ENCODE measurements at places on chromosomes 6 and 20.

- DNase-seq, result no peak
Observed at GRCh38 chr6:63740709-63741108, 105.1 kb downstream of the PHF3 start.

- DNase-seq, result no peak
Observed at GRCh38 chr20:62856931-62857619, 4.5 kb downstream of the TCFL5 start.

- DNase-seq, result no peak
Observed at GRCh38 chr20:53074811-53075314, 102.7 kb downstream of the TSHZ2 start.

DNA sequence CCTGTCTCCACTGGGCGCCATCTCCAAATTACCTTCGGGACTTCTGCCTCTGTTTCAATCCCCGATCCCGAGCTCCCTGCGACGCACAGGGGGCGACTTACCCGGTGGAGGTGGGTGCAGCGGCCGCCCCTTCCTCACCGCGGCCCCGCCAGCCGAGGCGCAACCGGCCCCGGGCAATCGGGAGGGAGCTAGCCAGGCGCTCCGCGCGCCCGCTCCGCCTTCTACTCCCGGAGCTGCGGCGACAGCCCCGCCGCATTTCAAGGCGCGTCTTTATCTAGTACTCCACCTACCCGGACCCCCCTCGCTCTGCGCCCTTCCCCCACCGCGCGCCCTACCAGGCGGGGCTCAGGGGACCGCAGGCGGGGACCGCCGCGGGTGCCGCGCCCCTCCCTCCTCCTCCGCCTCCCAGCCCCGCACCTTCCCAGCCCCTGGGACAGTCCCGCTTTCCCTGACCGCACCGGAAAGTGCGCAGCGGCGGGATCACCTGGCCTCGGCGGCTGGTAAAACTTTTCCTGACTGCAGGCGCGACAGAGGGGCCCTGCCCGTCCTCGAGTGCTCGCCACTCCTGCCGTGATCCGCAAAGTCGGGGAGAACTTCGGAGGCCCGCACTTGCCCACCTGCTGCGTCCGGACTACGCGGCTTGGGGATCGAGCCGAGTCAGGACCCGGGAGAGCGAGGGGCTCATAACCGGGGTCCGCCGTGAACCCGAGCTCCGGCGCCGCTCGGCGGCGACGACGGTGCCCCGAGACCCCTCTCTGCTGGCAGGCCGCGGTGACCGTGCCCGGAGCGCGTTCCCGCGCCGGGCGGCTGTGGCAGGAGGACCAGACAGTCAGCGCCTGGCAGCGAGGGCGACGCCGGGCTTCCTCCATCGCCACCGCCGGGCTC lies 8.0 kb upstream of the NKX2-2 start:
- DNase-seq, result peak; percentile 25

DNA sequence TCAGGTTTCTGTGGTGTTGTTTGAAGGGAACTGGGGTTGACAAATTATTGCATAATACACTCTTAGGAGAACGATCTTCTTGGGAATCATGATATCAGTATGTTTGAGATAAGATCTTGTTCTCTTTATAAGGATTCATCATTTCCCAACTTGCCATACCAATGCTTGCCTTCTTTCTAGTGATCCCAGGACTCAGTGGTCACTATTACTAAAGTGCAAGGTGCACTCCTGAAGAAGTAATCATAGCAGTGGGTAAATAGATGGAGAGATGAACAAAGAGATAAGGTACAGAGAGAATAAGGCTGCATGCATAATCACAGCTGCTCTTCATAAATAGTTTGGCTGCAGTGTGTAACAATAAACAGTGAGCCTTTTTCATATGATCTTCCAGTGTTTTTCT lies 404.0 kb downstream of the DOK5 start:
- no peak for DNase-seq

DNA sequence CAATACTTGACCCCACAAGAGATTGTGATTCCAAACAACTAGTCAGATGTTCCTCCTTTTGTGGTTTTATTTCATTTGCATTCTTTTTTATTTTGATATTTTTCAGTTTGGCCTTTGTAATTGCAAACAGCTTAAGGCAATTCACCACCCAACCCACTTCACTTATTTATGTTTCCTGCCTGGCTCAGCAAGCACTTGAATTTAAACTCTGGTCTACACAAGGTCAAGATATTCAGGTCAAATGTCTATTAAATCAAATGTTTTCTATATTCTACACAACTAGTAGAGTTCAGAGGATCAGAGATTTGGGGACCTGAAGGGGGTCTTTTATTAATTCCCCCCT lies 100.1 kb downstream of the SGK1 start:
- DNase-seq, result no peak

DNA sequence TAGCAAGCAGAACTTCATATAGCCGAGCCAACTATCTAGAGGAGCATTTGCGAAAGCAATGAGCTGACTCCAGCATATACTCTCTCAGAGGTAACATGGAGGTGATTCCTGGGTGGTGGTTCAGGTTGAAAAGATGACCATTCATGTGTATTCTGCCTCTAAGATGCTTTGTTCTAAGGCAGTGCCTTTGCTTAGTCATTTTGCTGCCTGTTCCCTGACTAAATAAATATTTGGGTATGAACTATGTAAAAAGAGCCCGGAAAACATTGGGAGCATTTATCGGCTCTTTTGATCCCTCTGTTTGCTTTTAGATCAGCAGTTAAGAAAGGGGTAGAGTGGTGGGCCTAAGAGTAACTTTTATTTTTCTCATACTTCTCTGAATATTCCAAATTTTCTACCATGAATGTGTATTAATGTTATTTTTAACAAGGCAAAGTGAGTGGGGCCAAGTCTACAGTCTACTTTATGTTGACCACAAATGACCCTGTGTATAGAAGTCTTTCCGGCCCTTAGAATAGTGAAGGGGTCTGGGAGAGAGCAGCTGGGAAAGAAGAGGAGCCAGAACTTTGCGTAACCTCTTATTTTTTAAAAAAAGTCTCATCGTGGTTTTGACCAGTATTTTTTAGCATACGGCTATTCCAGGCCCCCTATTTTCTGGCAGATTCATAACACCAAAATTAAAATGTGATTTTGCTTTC lies 206.5 kb upstream of the EYA4 start:
- DNase-seq, result no peak

DNA sequence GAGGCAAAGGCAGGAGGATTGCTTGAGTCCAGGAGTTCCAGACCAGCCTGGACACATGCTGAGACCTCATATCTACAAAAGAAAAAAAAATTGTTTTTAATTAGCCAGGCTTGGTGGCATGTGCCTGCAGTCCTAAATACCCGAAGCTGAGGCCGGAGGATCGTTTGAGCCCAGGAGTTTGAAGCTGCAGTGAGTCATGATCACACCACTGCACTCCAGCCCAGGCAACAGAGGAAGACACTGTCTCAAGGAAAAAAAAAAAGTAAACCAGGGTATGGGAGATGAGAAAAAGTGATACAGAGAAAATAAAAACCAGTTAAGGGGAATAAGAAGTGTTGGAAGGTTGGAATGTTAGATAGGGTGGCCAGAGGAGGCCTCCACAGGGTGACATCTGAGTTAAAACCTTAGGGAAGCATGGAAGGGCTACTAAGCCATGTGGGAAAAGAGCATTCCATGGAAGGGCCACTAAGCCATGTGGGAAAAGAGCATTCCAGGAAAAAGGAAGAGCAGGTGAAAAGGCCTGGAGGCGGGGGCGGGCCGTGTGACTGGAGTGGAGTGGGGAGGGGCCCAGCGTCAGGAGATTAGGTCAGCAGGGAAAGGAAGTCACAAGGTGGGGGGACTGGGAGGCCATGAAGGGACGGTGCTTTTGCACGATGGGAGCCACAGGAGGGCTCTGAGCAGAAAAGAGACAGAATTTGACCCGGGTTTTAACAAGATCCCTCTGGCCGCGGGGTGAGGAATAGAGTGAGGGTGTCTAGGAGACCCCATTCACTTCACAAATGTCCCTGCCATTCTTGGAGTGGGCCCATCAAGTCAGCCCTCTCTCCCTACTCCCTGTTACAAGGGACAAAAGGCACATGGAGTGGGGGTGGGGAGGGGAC lies 18.3 kb downstream of the CPNE5 start:
- DNase-seq, result no peak

- no peak for DNase-seq
Observed at GRCh38 chr20:1861347-1861976, 33.7 kb upstream of the SIRPA start.

DNA sequence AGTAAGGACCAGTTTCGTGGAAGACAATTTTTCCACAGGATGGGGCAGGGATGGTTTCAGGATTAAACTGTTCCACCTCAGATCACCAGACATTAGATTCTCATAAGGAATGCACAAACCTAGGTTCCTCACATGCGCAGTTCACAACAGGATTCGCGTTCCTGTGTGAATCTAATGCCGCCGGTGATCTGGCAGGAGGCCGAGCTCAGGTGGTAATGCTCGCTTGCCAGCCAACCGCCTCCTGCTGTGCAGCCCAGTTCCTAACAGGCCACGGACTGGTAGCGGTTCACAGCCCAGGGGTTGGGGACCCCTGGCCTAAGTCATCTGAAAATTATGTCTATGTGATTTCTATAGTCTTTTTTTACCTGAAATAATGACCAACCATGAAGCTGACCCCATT lies 217.5 kb downstream of the TMEM200A start:
- no peak for DNase-seq

DNA sequence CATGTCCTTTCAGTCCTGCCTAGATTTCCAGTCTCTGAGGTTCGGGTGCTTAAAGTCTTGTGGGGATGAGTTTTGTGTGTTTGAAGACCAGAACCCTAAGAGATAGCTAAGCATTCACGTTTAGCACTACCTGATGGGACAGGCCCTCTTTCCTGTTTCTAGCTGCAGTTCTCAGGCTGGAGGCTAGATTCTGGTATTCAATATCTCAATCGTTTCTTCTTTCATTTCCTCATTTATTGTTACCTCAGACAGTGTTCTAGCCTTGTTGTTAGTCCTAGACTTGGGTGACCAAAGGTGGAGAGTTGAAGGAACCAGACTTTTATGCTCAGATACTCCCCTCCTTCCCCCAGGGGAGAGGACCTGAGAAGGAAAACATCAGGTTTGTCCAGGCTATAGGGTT lies 16.8 kb downstream of the CEP250 start:
- DNase-seq, result no peak

GRCh38 chr6:37620519-37620918 lies 77.2 kb downstream of the MDGA1 start:
- no peak for DNase-seq

- no peak for DNase-seq
Observed at GRCh38 chr20:39259010-39259803, 297.1 kb downstream of the DHX35 start.

Measured in COR-L47 (cell line).